ENCODE measurements at places on chromosomes 13 and 19. TPM values are rescaled to one million over a fixed set of nuclear protein-coding genes. Genes with fewer than 3 reads are reported as not detected.

GRCh38 chr13:113592571-113592970, 8.0 kb downstream of the TFDP1 start:
- peak; percentile 7 for DNase-seq

DNA sequence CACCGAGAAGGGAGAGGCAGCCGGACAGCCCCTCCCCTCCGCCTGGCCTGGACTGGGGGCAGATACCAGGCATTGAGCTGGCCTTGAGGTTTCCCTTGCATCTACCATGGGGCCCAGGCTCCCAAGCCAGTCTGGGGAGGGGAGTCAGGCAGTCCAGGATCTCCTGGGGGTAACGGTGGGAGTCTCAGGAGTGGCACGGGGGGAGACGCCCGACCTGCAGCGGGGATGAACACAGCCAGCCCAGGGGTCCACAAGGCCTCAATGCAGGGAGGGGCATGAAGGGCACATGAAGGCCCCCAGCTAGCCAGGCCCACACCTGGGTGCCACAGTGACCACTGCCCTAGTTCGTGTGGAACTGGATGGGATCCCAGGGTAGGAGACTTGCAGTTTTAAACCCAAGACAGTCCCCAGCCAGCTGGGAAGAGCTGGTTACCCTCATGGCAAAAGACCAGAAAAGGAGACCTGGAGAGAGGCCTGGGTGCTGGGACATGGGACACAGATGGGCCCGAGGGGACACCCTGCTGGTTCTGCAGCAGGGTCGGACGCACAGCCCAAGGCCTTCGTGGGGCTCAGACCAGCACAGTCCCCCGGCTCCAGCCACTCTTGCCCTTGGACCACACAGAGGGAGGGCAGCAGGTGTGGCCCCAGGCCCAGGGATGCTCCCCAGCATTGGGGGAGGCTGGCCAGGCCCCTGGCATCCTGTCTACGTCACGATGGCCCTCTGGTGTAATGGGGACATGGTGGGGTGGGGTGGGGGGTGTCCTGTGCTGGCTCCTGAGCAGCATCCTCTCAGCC, 4.6 kb upstream of the UQCR11 start:
- no peak for DNase-seq

DNA sequence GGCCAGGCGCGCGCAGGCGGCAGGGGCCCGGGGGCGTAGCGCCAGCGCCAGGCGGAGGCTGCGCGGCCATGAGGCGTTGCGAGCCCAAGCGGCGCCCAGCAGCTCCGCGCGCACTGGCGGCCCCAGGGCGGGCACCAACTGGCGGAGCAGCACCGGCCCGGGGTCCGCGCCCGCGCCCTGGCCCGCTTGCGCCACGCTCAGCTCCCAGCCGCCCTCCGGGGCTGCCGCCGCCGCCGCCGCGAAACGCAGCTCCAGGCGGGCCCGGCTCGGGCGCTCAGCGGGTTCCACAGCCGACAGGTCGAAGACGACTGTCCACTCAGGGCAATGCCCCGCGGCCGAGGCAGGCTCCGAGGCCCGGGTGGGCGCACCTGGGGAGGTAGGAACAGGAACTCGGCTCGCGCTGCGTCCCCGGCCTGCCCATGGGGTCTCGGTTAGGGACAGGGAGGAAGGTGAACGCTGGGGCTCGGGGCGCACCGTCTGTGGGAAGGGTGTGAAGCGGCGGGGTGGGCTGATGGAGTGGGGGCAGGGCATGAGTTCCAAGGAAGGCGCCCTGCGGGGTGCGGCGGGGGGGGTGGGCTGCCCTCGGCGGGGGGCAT, 26.8 kb downstream of the CERS1 start:
- DNase-seq = no peak

DNA sequence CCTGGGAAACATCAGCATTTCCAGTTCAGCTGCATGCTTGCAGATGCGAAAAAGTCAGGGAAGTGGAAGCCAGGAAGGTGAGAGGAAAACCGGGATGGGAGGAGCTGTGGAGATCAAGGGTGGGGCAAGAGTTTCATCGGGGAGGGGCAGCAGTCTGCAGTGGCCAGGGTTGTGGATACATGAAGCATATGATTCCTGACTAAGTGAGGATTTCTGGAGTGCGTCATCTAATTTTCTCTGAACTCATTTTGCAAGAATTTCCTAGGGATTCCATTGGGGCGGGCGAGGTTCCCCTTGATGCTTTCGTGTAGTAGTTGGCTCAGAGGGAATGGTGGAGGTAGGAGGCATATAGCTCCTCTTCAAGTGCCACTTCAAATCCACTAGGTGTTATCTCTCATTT, 344.1 kb upstream of the TMTC4 start:
- no peak for DNase-seq

DNA sequence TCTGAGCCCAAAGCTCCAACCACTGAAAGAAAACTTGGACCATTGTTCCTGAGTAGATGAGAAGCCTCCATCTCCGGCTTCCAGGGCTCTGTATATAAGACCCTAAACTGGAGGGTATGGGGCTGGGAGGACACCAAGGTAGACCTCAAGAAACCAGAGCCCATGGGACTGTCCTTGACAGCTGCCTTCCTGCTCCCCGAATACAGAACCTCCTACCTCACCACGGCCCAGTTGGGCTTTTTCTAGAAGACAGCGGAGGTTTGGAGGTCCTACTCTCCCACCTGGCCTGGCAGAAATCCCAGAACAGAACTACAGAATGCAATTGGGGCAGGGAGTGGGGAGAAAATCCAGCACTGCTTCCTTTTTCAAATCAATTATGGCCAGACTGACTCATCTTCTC, 177.3 kb upstream of the ZNF507 start:
- DNase-seq = no peak

- DNase-seq = no peak
These were observed 352.4 kb downstream of the SPRY2 start for GRCh38 chr13:79988573-79988972.

GRCh38 chr19:58296104-58296503, 9.1 kb upstream of the ERVK3-1 start:
- DNase-seq = no peak

GRCh38 chr13:110232756-110233155, 74.2 kb downstream of the COL4A1 start:
- no peak for DNase-seq

GRCh38 chr13:100818711-100819110, 144.1 kb upstream of the TMTC4 start:
- DNase-seq = no peak

GRCh38 chr13:42066542-42066941, 18.1 kb downstream of the DGKH start:
- DNase-seq = no peak

- DNase-seq = peak; percentile 87
These were observed 4.7 kb downstream of the SPPL2B start for GRCh38 chr19:2333027-2333806.

GRCh38 chr19:3842948-3843347, 25.9 kb downstream of the ZFR2 start:
- DNase-seq = no peak

DNA sequence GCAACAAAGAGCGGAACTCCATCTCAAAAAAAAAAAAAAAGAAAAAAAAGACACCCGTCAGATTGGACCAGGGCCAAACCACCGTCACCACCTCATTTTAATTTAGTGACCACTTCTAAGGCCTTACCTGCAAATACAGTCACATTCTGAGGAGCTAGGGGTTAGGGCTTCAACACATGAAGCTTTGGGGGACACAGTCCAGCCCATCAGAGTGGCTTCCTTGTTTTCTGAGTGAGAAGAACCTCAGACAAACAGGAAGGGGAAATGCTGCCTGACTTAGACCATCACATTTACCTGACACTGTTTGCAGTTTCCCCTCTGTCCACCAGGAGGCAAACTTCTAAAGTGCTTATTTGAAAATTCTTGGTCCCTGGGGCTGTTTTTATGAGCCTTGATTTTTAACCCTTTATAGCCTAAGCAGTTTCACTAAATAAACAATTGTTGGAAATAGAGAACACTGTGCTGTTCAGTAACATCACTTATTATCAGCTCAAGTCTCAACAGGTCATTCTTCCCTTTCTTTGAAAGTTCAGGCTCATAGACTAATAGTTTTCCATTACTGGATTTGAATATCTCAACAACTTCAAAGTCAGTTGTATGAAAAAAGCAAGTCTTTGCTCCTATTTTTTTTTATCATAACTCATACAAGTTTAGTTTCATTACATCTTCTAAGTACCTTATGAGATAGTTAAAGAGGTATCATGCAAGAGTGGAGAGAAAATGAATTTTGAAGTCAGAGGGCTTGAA, 74.9 kb upstream of the WASF3 start:
- peak; percentile 82 for DNase-seq

- DNase-seq = no peak
These were observed 1.3 kb downstream of the PNMA8B start for GRCh38 chr19:46494146-46494940.

DNA sequence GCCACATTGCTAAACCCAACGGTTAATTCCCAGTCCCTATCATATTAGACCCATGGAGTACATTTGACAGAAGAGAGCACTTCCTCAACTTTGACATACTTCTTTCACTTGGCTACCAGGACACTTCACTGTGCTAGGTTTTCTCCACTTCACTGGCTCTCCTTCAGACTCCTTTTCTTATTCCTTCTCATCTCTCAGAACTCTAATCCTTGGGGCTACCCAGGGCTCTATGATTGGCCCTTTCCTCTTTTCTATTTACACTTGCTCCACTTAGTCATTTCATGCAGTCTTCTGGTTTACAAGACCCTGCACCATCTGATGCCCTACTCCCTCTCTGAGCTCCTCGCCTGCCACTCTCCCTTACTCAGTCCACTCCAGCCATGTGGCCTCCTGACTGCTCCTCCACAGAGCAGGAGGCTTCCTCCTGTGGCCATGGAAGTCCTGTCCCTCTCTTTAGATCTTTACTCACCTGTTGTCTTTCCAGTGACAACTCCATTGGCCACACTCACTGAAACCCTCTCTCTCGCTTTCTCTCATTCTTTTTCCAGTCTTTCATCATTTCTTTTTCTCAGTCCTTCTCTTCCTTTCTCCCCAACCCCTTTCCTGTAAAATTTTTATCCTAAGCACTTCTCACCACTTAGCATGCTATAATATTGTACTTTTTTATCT, 90.4 kb downstream of the TBC1D4 start:
- DNase-seq = no peak

- DNase-seq = no peak
These were observed 547.7 kb upstream of the SLITRK1 start for GRCh38 chr13:84430015-84430414.

DNA sequence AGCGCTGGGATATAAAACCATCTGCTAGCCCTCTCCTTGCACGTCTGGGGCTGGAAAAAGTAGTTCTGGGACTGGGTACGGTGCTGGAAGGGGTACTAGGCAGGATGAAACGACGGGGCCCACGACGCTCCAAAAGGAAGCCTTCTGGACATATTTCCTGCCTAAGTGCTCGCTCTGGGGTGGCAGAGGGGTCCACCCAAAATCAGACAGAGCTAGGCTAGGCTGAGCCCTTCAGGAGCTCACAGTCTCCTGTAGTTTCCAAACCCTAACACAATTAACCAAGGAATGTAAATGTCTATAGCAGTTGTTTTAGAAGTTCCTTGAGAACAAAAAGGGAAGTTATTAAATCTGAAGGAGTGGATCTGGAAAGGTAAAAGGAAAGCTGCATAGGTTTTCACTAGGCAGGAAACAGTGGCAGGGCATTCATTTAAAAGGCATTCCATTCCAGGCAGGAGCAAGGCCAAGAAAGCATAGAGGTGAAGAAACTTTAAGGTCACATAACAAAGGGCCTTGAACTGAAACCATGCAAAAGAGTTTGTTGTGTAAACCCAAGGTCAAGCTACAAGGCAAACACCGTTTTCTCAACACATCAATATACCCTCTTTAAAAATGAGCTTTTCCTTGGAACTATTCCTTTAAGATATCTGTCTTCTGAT, 634 bp upstream of the DIAPH3 start:
- peak; percentile 27 for DNase-seq

DNA sequence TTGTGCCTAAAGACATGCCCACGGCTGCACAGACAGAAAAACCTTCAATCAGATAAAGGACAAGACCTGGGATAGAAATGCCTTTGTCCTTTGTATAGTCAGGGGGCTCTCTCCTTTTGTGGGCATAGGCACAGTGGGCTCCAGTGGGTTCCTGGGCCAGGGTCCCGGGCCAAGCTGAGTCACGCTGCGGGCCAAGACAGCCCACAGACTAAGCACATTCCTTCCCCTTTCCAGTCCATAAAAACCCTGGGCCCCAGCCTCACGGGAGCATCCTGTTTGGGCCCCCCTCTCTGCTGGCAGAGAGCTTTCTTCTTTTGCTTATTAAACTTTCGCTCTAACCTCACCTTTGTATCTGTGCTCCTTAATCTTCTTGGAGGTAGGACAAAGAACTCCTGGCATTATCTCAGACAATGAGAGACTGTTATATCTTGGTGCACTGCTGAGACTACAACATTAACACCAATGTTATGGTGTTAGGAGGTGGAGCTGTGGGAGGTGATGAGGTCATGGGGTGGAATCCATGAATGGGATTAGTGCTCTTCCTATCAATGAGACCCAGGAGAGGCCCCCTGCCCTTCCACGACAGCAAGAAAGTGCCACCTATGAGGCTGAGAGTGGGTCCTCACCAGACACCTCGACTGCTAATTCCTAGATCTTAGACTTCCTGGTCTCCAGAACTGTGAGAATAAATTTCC, 20.8 kb upstream of the FBXL3 start:
- DNase-seq = no peak

DNA sequence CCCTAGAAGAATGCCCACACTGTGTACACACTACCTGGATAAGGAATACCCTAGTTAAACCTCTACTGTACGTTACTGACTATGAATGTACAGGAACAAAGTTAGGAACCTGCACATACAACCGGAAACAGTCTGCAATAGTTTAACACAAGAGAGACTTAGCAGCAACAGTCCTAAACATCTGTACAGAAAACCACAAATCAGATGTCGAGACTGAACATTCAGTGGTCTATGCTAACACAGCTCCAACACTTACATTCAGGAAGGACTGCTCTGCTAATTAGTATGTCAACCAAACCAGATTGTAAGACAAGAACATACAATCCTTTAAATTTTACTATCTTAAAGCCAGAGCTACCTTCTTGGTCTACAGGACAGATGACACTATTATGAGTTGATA, 104.9 kb downstream of the ZNF429 start:
- no peak for DNase-seq

DNA sequence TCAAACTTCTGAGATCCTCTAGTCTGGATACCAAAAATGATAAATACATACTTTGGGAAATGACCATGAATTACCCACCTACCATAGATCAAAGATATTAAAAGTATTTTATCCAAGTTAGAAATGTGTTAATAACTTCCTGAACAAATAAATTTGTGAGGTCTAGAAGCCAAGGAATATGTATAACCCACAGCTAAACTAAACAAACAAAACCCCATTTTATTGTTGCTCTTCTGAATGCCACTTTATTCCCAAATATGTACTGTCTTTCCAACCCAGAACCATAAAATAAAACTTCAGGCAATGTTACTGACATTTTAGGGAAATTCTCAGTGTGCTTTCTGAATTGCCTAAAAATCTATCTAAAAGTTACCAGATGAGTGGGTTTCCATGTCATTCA, 35.1 kb downstream of the UBL3 start:
- no peak for DNase-seq

- no peak for DNase-seq
These were observed 23.4 kb downstream of the ZNF507 start for GRCh38 chr19:32368787-32369186.

The CYP2A7 gene
- not detected for total RNA-seq

The LRRC4B gene
- total RNA-seq = 1.1 TPM

The FAM83E gene
- total RNA-seq = 150 TPM

The SIGLEC7 gene
- 1.0 TPM for total RNA-seq

The IZUMO1 gene
- total RNA-seq = not detected

The F10 gene
- total RNA-seq = 4.1 TPM

The ZNF358 gene
- 20.2 TPM for total RNA-seq

The HSPB6 gene
- total RNA-seq = 6.3 TPM

The GRK1 gene
- not detected for total RNA-seq

The OR4F17 gene
- not detected for total RNA-seq

The APOE gene
- 36.3 TPM for total RNA-seq

The LNX2 gene
- total RNA-seq = 22.4 TPM

The EDNRB gene
- 6.3 TPM for total RNA-seq

All from colonic mucosa (tissue), 4 donors.